CD4-positive, alpha-beta T cell treated with Interleukin-6 at 100 ng/mL for 8 hours (primary cell): ENCODE measurements at places on chromosomes 2 and 18.

DNA sequence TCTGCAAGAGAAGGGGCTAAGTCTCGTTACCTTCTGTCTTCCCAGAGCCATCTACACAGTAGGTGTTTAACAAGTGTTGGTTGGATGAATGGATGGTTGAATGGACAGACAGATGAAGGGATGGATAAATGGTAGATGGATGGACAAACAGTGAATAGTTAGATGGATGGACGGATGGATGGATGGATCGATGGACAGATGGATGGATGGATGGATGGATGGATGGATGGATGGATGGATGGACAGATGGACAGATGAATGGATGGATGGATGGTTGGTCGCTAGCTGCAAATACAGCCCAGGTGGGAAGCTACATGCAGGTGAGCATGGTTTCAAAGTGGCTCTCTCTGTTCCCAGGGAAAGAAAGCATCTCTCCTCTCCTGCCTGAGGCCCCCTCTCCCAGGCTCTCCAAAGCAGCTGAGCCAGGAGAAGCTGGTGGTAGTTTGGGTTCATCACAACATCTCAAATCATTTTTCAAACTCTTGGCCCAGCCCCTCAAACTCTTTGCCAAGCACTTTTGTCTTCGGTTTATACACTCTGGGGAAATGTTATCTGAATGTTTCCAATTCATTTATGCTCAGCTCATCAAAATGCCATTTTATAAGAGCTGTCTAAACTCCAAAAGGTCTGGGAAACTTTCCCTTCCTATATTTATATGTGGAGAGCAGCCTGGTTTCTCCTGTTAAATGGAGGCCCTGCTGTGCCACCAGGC lies 192.7 kb downstream of the ANAPC1 start:
- DNase-seq = no peak

DNA sequence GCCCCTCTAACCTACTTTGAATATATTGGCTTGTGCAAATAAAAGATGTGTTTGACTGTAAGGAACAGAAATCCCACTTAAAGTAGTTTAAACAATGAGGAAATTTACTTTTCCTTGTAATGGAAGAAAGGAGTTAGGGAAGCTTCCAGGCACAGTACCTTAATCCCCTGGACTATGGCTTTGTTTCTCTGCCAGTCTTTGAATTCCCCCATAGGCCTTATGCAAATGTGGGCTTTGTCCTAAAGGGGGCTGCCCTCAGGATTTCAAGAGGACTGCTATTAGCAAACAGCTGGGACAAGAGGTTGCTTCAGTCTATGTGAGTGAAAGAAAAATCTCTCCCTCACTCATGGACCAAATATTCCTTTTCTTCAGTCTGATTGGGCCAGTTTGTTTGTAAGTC lies 255.1 kb upstream of the THSD7B start:
- DNase-seq = no peak

DNA sequence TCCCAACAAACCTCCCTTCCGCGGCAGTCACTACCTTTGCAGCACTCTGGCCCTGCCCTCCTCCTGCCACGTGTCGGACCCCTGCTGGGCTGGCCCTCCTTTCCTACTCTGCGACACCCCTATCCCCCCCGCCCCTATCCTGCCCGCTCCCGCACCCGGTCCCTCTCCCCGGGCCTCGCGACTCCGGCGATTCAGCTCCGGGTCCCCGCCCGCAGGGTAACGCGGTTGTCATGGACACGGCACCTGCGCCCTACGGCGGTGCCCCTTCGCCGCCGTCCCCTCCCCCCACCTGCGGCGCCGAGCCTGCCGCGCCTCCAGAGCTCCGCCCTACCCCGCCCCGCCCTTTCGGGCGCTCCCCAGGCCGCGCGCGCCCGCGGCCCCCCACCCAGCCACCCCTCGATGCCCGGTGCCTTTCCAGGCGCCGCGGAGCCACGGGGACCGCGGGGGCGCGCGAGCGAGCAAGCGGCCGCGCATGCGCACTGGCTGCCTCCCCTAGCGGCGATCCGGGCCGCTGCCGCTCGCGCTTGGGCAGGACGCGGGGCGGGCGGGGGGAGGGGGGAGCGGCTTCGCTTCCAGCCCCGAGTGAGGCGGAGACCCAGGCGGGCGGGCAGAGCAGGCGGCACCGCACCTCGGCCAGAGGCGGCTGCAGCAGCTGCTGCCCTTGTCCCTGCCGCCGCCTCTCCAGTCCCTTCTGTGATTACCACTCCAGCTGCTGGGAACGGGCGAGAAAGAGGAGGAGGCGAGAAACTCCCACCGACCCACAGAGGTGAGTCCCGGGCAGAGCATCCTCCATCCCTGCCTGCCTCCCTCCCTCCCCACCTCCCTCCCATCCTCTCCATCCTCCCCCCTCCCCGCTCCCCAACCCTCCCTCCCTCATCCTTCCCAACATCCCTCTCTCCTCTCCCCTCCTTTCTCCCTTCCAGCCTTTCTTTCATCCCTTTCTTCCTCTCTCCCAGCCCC lies at the start of gene CTNNA2:
Gene CTNNA2 (plus strand): TSS at position 610 of the 960 bp plus-strand sequence.
- DNase-seq = no peak

GRCh38 chr2:172101821-172102390 lies 794 bp downstream of the DLX2 start:
- DNase-seq = no peak
